ENCODE measurements at places on chromosomes 3 and 15.

- DNase-seq: no peak
Measured at GRCh38 chr3:115982629-115983028, 359.3 kb downstream of the GAP43 start.

DNA sequence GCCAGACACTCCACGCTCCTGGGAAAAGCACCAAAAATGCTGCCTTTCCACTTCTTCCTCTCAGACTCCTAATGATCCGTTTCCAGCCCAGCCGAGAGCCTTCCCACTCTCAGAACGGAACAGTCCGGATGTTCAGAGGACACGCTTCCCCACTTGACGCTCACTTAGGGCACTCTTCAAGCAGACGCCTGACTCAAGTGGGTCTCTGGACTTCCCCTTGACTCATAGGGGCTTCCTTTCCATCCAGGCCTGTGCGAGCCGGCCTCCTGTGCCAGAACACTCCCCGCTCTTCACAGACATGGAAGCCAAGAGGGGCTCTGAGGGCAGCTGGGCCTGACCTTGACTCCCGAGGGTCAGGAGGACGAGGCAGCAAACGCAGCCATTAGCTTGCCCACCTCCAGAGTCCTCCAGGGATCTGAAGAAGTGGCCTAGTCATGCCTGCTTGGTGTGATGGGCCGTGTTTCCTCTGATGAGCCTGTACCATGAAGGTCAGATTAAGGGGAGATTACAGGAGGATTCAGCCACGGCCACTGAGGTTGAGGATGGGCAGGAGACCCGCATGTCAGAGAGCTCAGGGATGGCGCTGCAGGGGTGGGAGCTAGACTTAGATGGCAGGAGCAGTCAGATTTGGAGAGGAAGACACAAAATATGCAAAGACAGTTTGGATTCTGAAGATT, 114.7 kb upstream of the TLE3 start:
- DNase-seq: no peak

GRCh38 chr15:81531109-81531592, 157.1 kb upstream of the TMC3 start:
- no peak for DNase-seq

DNA sequence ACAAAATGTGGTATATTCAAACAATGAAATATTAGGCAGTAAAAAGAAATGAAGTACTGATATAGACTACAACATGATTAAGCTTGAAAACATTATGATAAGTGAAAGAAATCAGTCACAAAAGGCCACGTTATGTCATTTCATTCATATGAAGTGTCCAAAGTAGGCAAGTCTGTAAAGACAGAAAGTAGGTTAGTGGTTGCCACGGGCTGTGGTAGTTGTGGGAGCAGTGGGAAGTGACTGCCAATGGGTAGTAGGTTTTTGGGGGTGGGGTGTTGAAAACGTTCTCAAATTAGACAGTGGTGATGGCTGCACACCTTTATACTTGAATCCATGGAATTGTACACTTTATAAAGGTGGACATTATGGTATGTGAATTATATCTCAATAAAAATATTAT, 12.1 kb downstream of the GALNT15 start:
- DNase-seq: no peak

DNA sequence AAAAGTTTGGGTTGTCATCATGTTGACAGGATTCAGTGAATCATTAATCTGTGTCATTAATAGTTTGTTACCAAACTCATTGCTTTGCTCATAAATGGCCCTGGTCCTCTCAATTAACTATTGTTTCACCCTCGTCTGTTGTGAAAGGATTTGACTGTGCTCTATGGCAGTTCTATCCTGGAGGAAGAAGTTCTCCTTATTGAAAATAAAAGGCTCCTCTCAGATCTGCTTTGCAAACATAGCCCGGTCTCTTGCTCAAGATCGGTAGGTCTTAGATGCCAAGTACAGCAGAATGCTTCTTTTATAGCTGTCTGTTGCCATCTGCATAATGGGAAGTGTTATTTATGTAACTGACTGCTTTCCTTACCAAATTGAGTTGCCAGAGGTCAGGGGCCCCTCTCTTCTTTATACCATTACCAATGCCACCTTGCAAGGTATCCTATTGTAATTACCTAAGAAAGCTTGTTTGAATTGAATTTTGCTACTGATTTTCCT, 146.5 kb downstream of the EBLN2 start:
- DNase-seq: no peak

DNA sequence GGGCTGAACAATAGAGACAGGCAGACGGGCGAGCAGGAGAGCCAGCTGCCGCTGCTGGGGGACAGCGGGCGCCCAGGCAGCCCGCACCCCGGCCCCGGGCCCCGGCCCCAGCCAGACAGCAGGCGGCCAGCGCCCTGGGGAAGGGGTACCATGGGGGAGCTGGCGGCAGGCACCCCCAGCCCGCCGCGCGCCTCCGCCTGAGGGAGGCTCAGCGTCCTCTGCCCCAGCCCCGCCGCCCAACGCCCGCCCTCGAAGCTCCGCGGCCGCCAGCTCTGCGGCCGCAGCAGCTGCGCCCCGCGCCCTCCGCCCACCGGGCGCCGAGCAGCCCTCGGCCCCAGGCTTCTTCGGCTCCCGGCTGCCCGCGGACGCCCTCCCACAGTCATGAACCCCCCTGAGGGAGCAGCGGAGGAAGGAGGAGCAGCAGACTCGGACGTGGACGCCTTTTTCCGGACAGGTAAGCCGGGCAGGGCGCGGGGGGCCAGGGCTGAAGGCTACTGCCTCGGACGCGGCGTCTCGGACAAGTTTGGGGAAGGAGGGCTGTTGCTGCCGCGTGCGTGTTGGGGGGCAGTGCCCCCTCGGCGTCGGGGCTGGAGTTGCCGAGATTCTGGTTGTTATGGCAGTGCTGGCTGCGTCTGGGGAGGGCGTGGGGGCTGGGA, 41.6 kb upstream of the ROPN1 start:
- DNase-seq: no peak

DNA sequence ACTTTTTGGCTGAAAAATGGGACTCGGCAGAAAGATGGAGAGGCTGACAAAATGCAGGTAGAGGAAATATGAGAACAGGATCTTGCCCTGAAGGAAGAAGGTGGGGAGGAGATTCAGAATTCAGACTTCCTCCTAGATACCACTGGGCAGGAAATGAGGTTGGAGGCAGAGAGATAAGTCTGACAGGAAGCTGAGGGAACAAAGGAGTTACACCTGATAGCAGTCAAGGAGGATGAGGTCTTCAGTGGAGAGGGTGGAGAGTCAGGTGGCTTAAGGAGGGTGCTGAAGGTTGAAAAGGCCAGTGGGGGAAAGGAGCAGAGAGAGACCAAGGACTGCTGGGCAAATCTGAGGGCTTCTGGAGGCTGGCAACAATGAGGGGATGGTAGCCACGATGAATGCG, 56.8 kb downstream of the CCR4 start:
- no peak for DNase-seq

DNA sequence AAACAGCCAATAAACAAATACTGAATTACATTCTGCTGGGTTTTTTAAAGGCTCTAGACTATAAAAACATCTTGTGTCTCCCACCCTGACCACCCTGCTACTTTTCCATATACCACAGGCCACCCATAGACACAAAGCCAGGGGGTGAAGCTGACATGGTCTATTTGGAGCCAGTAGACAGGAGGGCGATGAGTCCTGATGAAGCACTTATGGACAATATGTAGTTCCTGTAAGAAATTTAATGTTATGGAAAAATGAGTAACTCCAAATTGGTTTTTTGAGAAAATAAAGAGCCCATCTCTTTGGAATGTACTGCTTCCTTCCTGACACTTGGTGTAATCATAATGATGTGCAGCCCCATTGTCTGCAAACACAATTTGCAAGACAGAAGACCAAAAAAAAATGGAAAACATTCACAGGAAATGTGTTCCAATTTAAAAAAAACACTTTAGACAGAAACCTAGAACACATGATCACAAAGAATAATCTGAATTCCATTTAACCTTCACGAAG, 11.8 kb downstream of the SSR3 start:
- no peak for DNase-seq

DNA sequence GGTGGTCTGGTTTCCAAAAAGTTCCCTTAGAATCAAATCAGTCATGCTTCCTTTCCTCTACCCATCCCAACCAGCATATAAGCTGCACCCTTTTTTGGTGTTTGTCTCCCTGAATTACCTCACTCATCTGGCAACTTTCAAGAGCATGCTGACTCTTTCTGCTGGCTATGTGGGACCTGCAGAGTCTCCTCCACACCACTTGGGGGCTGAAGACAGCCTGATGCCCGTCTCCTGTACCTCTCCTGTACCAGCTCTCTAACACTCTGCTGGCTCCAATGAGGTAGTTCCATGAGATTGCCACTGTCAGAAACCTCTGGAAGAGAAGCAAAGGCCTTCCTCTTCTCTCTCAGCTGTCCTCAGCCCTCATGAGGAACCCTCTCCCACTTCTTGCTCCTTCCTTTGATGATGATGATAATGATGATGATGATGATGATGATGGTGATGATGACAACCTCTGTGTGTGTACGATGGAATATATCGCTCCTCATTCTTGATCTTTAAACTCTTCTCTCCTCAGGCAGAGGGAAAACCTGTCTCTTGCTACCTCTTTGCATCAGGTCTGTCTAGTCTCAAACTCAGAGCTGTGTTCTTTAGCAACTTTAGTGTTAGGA, 257.5 kb downstream of the ZNF621 start:
- DNase-seq: no peak

GRCh38 chr3:7520593-7520992, 659.7 kb downstream of the GRM7 start:
- no peak for DNase-seq

DNA sequence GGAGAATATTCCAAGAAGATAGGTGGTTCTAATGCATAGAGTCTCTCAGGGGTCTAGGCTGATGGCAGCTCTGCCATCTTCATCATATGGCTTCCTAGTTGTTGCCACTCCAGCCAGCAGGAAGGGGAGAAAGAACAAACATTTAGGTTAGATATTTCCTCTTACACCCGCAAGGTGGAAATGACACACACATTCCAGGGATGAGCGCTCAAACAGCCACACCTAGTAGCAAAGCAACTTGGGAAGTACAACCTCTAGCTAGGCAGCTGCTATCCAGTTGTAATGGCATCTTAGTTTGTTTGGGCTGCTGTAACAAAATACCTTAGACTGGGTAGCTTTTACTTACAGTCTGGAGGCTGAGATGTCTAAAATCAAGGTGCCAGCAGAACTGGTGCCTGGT, 51.9 kb upstream of the ADAMTSL3 start:
- DNase-seq: no peak

- DNase-seq: no peak
Measured at GRCh38 chr3:111012388-111013248, 59.0 kb upstream of the NECTIN3 start.

GRCh38 chr3:178465260-178466180, 70.7 kb upstream of the KCNMB2 start:
- DNase-seq: no peak

GRCh38 chr3:48795997-48796732, 51.5 kb downstream of the PRKAR2A start:
- no peak for DNase-seq

GRCh38 chr3:13954741-13955483, 75.0 kb upstream of the WNT7A start:
- DNase-seq: no peak

DNA sequence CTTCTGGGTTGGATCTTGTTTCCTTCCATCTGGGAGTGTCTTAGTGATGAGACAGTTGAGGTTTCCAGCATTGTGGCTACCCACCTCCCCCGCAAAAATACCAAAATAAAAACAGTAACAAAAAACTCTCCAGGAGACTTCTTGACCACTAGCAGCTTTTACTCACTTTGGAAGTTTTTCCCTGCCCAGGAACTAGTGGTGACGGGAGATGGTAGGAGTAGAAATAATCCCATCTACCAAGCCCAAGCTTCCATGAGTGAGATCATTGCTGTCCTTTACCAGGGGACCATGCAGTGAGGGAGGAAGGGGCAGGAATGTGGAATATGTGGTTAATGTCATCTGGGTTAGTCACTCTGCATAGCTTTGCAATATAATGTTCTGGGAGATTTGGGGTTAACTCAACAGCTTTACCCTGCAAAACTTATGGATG, 187.7 kb downstream of the ITPR1 start:
- DNase-seq: no peak

DNA sequence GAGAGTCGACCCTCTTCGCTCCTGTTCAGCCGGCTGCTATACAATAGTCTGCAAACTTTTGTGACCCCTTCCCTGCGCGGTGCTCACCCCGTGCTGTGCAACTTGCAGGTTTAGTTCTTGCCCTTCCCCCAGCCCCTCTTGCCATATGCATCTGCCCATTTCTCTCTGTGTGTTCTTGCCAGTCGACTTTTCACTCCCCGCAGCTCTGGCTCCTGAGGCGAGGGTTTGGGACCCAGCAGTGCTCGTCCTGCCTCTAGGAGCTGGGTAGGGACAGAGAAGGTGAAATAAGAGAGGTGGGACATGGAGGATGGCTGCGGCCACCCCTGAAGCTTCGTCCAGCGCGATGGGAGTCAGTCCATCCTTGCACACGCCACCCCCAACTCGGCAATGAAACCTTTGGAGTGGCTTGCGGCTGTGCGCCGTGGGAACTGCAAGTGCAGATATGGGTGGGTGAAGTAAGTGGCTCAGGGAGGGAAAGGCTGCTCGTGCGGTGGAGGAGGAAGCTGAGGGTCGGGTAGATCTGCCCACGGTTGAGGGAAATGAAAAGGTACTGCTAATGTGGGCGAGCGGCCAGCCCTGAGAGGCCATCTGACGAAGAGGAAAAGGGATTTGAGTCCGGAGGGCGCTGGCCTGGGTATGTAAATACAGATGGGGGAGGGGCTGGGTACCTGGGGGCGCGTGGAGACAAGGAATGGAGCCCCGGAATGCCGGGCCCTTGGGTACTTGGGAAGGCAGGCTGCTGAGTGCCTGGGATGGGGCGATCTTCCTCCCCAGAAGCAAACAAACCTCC, 1.0 kb downstream of the LRRC3B start:
- no peak for DNase-seq

GRCh38 chr15:72183781-72184164, 13.8 kb downstream of the GRAMD2A start:
- DNase-seq: no peak

DNA sequence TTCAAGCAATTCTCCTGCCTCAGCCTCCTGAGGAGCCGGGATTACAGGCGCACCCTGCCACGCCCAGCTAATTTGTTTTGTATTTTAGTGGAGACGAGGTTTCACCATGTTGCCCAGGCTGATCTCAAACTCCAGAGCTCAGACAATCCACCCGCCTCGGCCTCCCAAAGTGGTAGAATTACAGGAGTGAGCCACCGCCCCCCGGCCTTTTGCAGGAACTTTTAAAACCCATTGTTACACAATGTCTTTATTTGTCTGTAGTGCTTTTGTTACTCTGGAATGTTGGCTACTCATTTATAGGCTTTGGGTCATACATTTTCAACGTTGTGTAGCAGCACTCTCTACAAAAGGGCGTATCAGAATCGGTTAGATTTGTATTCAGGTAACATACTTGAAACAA, 499.1 kb downstream of the ROBO2 start:
- DNase-seq: no peak

Measured in activated effector memory CD4-positive, alpha-beta T cell treated with Interleukin-2 at 50 U/mL for 16 hours (primary cell).